Fibroblast of lung (primary cell): ENCODE measurements at places on chromosomes 4 and X.

DNA sequence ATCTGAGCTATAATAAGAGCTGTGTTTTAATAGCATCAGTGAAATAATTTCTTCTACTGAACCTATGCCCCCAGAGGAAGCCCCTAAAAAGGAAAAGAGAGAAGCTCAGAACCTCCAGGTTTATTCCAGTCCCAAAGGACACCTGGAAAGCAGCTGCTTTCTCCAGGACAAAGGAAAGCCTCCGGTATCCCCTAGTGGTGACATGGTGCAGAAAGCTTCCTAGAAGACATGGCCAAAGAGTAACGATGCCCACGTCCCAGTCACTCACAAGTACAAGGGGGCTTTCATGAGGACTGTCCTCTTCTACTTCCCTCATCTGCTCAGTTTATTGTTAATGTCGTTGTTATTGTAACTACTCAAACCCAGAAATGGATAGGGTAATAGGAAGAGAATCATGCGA lies 343.9 kb downstream of the UNC5C start:
- DNase-seq: peak; percentile 29

DNA sequence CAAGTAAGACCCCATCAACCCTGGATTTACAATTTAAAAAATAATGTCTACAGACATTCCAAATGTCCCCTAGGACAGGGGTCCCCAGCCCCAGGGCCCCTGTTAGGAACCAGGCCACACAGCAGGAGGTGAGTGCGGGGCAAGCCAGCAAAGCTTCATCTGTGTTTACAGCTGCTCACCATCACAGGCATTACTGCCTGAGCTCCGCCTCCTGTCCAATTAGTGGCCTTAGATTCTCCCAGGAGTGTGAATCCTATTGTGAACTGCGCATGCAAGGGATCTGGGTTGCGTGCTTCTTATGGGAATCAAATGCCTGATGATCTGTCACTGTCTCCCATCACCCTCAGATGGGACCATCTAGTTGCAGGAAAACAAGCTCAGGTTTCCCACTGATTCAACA lies 146.1 kb downstream of the ATP10D start:
- no peak for DNase-seq

- DNase-seq: no peak
These were observed 408.4 kb downstream of the ARAP2 start for GRCh38 chr4:35835893-35836292.

DNA sequence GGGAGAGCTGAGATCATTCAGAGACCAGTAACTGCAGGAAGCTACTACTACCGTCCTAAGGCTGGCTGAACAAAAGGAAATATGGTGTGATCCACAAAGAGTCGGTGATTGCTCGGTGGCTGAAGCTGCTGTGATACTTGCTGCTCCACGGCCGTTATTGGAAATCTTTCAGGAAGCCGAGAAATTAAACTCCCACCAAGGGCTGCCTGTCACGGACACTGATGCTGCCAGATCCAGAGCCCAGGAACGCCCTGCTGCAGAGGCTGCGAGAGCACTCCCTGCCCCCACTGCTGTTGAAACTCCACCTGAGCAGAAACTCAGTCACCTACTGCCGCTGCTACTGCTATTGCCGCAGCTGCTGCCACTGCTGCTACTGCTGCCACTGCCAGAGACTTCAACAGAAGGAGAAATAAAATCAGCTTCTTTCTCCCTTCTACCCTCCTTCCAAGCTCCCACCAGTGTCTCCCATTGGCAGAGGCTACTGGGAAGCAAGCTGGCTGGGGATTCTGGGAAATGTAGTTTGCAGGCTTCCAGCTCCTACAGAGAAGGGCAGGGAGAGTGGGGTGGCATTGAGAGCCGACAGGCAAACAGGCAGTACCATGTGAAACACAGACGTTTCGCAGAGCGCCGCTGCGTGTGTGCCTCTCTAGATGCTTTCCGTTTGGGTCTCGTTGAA lies 126.0 kb upstream of the ENPP6 start:
- DNase-seq: peak; percentile 81
